ENCODE measurements at places on chromosomes 6 and 20.

DNA sequence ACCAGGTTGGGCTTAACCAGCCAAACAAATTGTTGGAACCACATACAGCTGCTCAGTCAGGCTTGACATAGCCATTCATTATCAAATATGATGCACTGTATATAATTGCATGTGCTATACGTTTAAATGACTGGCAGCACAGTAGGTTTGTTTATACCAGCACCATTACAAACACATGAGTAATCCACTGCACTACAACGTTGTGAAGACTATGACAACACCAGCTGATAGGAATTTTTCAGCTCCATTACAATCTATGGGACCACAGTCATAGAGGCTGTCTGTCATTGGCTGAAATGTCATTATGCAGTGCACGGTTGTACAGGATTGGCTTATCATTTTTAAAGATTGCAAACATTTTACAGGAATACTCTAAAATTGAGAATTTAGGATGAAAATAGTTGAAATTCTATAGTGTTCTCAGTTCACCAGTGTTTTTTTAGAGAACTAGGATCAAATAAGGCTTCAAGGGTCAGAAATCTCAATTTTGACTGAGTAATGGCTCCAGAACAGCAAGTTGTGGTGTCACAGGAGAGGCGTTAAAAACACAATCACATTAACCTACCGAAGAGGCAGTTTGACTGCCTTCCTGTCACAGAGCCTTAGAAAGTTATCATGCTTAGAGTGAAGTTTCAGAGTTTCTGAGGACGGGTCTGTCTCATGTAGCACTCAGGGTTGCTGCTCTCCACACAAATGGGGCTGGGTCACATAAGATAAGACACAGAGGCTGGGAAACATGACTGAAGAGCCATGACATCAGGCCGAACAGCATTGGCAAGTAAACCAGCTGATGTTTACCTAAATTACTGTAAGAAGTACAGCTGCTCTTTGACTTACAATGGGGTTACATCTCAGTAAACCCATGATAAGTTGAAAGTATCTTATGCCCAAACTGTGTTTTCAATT is 60.7 kb upstream of the SMLR1 start:
- DNase-seq = no peak

DNA sequence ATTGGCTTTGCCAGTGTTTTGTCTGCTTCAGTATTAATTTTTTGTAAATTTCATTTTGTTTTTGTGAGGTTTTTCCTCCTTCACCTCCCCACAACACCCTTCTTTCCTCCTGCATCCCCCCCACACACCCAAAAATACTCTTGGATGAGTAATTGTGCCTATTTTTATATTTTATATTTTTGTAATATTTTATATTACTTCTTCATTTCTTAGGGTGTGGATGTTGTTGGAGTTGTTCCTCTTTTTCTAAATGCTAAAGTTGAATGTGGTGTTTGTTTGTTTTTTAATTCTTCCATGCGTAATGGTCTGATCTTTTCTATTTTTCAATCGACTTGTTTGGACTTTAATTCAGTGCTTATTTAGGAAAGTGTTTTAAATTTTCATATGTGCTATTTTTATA is 420.5 kb upstream of the SOX4 start:
- DNase-seq = no peak

DNA sequence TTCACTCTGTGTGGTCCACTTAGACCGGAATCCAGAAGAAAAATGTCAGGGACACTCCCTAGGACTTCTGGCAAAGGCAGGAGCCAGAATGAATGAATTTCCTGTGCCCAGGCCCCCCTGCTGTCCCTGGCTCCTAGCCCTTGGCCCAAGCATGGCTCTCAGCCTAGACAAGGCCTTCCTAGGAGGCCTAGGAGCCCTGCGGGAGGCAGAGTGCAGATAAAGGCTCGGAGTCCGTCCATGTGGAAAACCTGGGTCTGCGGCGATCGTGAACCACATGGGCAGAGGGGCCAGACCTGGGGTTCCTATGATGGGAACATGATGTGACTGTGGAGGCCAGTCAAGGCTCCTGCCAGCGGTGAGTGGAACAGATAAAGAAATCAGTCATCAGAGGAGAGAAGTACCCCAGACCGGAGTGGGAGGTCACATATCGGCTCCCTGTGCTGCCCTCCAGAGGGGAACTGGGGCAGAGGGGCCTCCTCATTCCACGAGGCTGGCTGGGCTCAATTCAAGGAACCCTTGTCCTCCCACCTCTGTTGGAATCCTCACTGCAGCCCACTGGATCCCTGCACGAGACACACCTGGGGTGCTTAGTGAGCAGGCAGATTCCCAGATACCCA is 5.9 kb upstream of the VSTM2L start:
- no peak for DNase-seq

DNA sequence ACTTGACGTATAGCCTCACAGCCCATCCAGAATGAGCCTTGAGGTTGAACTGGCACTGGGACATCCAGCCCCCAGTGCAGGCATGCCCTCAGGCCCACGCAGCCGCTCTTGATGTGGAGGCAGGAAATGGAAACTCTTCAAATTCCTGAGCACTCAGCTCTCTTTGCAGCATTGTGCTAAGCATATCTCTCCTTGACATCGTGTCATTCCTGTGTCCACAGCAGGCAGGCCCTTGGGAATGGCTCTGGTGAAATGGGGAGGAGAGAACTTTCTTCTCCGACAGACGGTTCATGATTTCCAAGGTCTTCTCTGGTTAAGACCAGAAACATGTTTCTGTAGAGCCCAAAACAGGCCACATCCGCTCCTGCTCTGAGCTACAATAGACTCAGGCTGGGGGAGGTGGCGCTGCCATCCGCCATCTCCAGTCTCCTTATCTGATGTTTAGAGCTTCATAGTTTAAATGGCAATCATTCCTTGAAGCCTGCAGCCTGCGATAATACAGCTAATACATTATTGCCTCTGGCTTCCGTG is 248.8 kb downstream of the CDH4 start:
- no peak for DNase-seq

DNA sequence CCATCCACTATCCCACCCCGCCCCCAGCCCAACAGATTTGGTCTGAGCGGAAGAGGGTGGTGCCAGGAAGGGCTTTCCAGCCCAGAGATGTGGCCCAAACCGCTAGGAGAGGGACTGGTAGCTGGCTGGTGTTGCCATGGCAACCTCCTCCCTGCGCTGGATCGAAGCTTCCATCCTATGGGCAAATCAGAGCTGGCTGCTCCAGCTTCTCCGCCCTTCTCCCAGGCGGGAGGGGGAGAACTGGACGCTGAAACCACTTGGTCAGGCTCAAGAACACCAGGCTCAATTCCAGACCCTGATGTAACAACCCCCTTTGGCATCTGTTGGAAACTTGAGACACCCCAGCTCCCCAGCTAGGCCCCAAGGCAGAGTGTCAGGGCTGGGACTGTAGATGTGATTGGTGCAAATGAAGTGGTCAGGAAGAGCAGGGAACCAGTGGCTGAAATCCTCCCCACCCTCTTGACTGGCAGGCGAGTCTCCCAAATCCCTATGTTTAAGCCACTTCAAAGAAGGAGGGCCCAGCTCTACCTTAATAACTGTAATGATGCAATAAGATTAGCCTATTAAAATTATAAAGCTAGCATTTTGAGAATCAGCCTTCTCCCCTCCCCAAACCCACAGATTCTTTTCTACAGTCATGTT is 4.2 kb downstream of the RIMS4 start:
- DNase-seq = no peak

DNA sequence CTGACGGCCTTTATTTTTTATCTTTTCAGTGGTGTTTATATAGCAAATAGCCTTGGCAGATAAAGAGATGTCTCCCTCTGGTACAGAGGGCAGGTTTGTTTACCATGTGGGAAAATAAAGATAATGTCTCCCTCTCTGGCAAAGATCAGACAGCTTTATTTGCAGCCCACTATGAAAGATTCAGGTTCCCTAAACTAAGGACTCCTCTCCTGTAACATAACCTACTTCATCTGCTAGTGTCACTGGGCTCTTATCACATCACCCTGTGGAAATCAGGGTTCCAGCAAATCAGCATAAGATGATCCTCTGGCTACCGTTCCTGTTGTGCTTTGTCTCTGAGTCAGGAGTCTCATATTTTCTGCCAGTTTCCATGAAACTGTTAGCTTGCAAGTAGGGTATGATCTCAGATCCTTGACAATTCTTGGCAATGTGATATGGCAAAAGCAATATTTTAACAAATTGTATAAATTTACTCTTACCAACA is 3.1 kb downstream of the FBXL4 start:
- no peak for DNase-seq

DNA sequence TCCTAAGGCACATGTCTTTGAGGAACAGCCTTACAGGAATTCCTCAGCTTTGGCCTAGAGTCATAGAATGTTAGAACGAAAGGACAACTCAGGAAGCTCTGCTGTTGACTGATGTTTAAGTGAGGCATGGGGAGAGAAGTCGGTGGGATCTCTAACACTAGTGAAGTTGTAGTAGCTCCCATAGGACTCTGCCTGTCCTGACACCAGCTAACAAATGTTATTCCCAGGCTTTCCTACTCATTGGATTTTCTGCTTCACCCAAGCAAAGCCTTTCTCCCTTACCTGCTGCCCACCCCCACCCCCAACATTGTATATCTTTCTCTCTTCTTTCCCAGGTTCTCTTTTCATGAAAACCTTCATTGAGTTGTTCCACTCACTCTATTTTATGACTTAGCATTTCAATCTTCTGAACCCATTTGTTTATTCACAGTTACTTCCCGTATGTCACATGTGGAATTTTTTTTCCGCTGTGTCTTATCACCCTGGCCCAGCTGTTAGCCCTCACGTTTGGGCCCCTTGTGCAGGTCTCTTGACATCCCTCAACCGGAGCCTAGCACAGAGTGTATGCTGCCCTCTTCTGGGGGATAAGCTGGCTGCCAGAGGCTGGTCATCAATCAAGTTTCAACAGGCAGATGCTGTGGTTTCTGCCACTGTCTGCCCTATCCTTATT is 39.2 kb upstream of the RNF8 start:
- no peak for DNase-seq

DNA sequence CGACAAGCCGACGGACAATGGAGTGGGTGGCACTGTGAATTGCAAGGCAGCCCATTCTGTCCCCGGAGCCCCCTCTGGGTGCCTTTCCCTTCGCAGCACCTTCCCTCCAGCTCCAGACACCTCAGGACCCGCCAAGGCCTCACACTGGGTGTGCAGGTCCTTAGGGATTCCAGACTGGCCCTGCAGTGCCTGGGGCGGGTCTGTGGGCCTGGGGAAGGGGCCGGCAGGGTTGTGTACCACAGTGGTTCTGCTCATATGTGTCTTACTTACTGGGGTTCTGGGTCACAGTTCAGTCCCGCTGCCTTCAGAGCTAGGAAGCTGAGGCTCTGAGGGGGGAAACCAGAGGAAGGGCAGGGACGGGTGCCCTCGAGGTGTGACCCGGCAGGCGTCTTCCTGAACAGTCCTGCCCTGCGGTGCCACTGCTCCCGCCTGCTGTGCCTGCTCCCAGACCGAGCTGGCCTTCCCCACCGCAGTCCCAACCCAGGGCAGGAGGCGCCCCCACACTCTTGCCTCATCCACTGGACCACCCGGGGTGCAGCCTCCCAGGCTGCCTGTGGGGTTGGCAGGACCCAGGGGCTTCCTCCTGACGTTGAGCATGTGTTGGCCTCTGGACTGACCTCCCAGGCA is 16.3 kb upstream of the SLCO4A1 start:
- DNase-seq = no peak

DNA sequence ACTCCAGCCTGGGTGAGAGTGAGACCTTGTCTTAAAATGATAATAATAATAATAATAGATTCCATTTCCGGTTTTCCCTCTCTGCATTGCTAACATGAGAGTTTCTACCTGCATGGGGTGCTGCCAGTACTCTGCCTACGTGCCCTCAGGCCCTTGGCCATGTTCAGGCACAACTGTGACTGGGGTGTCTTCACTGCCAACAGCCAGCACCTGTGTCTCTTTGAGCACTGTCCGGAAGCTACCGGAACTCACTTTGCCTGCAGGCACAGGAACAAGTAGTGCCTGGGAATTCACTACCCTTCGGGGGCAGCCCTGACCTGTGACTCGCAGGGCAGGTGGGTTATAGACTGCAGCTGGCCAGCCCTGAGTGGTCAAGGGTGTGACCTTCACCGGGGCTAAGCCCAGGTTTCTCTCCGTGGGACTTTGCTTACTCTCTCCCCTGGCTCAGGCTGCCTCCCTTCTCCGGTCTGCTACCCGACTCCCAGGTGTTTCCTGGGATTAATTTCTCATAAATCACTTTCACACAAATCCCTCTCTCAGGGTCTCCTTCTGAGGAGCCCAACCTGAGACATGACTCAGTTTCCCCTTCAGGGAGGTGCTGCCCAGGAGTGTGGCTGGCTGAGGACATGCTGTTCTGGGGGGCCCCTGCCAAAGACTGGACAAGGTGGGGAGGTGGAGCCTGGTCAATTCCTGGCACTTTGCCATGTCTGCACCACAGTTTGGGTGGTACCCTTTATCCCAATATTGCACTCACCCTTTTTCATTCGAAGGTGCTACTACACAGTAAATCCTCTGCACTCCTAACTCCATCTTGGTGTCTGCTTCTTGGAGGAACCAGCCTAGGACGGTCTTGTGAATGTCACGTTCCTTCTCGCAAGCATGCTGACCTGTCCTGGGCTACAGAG is 79.5 kb upstream of the RALGAPA2 start:
- no peak for DNase-seq
